ENCODE measurements at places on chromosomes 1 and 21.

DNA sequence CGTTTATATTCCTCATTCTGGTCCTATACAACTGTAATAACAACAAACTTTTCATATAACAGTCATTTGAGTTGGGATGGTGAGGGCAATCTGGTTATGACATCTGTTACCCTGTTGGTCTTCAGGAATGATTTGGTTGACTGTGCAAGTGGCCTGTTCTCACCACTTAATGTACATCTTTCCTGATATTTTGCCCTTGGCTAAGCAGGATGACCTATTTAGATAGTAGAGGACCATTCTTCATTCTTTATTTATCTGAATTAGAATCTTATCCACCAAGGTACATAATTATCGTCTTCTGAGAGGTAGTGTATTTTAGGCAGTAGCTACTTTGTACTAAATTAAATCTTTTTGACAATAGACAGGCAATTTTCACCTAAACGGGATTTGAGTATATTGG is 154.3 kb downstream of the DNM3 start:
- DNase-seq: no peak

DNA sequence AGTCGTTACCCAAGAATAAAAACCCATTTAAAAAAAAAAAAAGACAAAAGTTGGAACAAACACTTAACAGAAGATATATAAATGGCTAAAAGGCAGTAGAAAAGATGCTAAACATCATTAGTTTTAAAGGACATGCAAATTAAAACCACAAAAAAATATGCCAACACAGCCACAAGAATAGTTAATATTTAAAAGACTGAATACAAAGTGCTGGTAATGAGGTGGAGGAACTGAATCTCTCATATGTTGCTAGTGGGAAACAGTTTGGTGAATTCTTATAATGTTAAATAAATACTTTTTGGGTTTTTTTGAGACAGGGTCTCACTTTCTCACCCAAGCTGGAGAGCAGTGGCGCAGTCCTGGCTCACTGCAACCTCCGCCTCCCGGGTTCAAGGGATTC is 10.0 kb downstream of the LRRC40 start:
- no peak for DNase-seq

DNA sequence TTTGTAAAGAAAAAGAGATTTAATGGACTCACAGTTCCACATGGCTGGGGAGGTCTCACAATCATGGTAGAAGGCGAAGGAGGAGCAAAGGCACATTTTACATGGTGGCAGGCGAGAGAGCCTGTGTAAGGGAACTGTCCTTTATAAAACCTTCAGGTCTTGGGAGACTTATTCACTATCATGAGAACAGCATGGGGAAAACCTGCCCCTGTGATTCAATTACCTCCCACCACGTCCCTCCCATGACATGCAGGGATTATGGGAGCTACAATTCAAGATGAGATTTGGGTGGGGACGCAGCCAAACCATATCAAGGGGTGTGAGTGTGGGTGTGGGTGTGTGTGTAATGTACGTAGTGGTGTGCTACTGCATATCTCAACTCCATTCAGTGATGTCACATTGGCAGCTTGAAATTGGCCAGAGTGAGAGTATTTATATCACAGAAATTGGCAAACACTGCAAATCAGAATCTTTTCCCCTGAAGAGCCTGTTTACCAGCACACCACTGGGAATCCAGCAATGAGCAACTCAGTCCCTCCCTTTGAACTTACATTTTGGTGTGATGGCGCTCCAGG is 5.4 kb downstream of the ARHGEF10L start:
- DNase-seq: no peak

- DNase-seq: no peak
These were observed 32.7 kb downstream of the ADSS2 start for GRCh38 chr1:244419024-244419423.

- no peak for DNase-seq
These were observed 182.0 kb downstream of the CDC42BPA start for GRCh38 chr1:227136210-227136820.
